Calu3 (cell line): ENCODE measurements at places on chromosomes 5 and 9. TPM values are rescaled to one million over a fixed set of nuclear protein-coding genes. Genes with fewer than 3 reads are reported as not detected.

N4BP3 gene
- 4.8 and 6.9 TPM in 2 replicates for total RNA-seq

RNF180 gene
- 2.1 and 2.4 TPM in 2 replicates for total RNA-seq

SLC6A3 gene
- total RNA-seq, result not detected in 2 replicates

FAM81B gene
- not detected in 2 replicates for total RNA-seq

INSL6 gene
- not detected in 2 replicates for total RNA-seq

PHF24 gene
- total RNA-seq, result not detected in 2 replicates

PCDHGA4 gene
- total RNA-seq, result 0.07 TPM in 2 replicates

ADGRD2 gene
- not detected in 2 replicates for total RNA-seq

ZNF462 gene
- total RNA-seq, result 37.3 and 48.0 TPM in 2 replicates

GRCh38 chr9:108756746-108757490 lies 98.9 kb downstream of the ACTL7B start:
- no peak for DNase-seq

- no peak for DNase-seq
These were observed 129.4 kb downstream of the C9orf50 start for GRCh38 chr9:129491487-129491855.

DNA sequence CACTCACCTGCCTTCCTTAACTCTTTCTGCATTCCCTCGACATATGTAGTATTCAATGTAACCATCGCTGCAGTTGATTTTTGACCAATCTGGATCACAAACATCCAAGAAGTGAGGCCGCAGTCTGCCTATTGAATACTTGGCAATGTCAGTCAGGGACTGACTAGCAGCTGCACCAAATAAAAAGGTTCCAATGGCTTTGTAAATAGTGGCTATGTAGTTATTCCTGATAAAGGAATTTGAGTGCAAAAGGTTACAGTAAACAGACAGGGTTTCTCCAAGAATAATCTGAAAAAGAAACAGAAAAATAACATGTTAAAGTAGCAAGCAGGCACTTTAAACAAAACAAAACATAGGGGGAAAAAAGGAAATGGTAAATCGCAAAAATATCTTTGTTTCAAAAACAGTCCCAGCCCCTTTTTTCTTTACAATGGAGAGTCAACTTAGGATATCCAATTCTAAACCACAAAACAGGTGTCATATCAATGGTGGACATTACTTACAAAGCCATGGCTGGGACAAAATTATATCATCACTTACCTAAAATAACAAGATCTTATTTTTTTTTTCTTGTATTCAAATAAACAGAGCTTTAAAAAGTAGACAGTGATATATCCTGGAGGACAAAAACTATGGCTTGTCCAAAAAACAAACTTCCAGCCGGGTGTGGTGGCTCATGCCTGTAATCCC lies 66.8 kb downstream of the PLPP1 start:
- DNase-seq, result no peak

- DNase-seq, result no peak
These were observed 433.0 kb downstream of the PDE4D start for GRCh38 chr5:59460368-59461153.

GRCh38 chr9:35882263-35882848 lies 12.2 kb upstream of the OR13J1 start:
- DNase-seq, result peak; percentile 83

DNA sequence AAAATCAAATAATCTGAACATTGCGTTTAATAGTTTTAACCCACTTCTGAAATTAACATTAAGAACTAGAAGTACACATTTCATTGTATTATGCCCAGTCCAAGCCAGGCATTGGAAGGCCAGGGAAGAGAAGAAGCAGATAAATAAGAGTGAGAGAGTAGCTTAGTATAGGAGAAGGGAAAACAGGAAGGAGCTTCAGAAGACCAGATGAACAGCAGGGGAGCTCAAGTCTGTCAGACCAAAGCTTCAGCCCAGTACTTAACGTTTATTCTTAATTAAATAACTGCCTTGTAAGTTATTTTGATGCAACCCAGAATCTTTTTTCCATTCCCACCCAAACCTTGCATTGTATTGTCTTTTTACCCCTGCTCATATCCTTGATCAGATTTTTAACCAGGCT lies 11.5 kb upstream of the FAM120AOS start:
- no peak for DNase-seq

DNA sequence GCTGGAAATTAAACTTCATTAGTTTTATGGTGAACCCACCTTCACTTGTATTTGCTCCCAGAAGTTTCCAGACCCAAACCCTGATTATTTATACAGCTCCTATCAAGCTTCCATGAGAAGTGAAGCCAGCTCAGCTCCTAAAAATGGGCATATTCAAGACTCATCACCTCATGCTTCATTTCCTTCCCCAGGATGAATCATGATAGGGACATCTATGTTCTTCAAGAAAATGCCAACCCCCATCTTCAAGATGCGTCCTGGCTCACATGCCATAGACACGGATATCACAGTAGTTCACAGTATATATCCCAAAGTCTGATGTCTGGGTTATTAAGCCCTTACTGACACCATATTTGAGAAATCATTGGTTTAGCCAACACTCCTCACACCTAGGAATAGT lies 217.6 kb downstream of the NPR3 start:
- no peak for DNase-seq

DNA sequence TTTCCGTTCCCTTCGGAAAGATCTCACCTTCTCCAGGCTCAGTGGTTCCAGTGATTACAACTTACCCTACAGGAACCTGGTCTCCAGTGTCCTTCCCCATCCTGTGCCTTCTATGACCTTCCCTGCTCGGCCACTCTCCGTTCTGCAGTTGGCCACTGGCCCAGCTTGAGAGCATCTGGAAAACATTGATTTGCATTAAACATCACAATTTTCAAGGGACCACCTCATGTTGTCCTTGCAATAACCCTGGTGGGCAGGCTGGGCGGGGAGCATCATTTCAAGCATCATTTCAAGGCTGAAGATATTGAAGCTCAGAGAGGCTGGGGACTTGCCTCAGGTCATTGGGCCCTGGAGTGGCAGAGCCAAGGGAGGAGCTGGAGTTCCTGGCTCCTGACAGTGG lies 177.4 kb downstream of the SEC61B start:
- no peak for DNase-seq

DNA sequence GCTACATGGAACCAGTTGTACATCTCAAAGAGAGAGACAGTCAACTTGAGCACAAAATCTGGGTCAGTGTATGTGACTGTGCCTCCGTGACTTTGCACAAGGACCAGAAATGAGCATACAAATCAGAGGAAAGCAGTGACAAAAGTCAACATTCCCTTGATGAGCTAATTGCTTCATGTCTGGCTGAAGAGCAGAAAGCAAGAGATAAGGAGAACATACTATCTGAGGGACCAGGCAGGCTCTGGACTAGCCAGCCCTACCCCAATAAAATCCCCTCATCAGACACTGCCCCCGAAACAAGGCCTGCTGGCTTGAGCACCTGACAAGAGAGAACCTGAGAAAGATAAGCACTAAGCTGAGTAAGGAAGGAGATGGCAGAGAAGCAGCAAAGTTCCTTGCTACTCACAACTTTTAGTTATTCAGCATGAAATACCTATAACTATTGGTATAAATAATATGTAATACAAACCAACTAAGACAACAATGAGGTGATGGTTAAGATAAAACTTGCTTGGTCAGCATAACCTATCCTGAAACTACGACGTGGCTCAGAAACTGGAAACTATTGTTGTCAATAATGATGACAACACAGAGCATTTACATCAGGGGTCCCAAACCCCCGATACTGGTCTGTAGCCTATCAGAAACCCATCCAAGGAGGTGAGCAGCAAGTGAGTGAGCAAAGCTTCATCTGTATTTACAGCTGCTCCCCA lies 9.5 kb downstream of the SIL1 start:
- DNase-seq, result no peak

DNA sequence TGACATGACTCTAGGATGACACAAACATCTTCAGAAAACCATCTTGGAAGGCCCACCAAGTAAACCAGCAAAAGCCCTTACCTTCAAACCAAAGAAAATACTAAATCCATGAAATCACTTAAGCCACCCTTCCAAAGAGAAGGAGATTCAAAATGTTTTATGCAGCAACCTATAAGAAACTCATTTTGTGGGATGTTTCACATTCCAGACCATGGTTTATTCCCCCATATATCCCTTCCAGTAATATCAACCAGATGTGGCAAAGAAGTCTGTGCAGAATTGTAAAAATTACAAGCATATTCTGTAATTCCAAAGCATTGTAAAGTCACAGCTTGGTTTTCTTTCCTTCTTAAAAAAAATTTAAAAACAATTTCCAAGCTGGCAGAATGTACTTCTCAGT lies 117.4 kb downstream of the SLIT3 start:
- DNase-seq, result no peak

DNA sequence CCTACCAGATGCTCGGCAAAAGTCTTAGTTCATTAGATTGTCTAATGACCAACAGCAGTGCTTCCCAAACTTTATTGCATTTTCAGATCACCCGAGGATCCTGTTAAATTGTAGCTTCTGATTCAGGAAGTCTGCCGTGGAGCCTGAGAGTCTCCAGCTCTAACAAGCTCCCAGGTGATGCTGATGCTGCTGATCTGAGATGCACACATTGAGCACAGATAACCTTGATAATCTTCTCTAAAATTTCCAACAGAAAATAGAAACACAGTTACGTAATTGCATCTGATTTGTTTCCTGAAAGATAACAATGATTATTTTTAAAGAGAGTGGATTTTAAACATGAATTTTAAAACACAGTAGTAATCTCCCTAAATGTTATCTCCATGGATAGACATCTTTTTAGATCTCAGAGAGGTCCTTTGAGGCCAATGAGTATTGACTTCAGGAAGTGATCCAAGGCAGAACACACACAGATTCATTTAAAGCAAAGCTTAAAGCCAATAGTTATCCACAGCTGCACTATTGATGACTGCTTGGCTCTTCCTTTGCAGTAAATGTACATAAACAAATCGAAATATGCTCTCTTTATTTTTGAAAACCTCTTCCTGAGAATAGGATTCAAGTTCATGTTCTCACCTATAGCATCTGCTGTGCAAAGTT lies 122.8 kb upstream of the TNPO1 start:
- DNase-seq, result no peak

DNA sequence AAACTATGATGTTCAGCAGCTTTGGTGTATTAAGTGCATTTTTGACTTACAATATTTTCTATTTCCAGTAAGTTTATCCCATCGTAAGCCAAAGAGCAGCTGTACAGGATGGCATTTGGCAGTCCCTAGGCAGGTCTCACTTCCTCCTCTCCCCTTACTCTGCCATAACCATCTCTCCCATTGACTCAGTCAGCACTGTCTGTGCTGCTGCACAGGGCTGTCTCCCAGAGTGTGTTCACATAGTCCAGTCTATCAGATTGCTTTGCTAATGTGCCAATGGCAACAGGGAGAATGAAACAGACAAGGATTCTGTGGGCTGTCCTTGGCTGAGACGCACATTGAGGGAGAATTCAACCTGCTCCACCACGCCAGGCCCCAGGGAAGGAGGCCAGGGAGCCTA lies 47.0 kb upstream of the CAST start:
- no peak for DNase-seq

DNA sequence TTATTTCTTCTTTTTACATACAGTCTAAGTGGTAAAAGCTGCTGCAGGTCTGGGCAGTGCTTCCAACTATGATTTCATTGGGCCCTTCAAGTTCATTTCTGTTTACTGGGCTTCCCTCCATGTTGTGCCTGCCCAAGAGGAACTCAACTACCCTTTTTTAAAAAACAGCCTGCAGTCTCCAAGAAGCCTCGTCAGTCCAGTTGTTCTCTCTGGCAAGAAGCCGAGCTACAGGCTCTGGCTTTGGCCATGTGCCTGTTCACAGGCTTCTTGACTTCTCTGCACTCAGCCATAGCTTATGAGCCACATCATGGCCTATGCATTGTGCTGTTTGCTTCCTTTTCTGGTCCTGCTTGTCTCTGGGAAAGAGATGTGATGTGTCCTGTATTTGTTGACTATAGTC lies 119.7 kb upstream of the PJA2 start:
- DNase-seq, result no peak

GRCh38 chr5:123120197-123120596 lies 31.2 kb downstream of the PRDM6 start:
- no peak for DNase-seq

GRCh38 chr9:93198117-93198837 lies 14.3 kb downstream of the WNK2 start:
- no peak for DNase-seq

DNA sequence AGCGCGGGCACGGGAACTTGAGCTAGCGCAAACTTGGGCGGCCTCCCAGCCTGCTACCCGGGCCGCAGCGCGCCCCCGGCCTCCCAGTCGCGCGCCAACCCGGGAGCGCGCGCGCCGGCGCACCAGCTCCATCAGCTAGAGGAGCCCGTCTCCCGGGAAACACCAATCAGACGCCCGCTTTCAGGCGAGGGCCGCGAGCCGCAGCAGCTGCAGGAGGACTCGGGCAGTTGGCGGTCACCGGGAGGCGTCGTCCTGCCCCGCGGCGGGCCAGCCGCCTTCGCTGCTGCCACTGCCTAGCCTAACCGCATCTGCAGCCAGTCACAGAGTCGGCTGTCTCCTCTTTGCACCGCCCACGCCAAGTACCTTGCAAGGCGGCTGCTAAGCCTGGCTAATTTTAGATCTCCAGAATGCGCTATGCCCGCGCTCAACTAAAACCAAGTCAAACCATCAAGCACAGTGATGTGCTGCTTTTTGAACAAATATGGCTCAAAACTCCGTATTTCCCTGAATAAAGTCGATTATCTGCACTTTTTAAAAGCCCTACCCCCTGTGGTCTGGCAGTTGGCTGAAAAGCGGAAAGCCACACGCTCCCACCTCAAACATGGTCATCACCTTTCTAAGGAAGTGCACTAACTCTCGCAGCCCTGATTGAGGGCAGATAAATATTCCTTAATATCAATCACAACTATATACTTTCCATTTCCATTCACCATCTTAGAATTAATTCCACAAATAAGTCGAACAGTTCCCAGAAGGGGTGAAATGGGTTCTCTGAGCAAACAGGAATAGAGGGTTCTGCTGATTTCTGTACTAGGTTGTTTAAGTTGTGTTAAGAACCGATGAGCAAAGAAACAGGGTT lies 221.8 kb downstream of the MEF2C start:
- peak; percentile 97 for DNase-seq

DNA sequence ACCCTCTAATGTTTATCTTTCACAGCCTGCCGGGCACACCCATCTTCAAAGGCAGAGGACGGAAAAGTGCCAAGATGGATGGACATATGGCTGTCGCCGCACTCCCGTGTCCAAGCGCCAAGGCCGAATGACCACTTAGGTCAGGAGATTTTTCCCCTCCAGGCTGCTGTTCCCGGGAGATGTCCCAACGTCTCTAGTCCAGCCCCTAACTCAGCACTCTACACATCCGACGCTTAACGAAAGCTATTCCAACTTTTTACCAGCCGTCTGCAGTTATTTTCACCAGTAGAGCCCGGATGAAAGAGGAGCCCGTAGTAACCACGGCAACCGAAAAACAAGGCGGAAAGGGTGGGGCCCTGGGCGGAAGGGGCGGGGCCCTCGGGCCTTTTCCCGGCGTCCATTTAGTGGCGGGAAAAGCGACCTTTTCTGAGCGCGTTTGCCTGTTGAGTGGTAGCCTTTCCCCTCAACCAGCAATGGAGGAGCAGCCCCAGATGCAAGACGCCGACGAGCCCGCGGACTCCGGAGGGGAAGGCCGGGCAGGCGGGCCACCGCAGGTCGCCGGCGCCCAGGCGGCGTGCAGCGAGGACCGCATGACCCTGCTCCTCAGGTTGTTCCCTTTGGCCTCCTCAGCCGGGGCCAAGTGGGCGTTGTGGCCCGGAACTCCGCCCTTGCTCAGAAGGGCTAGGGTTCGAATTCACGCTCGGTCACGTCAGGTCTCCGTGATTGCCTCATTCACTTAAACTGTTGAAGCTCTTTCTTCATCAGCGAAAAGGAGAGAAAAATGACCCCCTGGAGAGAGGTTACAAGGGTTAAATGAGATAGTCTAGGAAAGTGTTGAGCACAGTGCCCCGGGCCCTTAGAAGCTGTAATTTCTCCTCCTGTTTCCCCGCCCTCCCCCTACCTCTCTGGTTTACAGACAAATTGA lies at the start of gene CENPH:
TSS of gene CENPH (plus strand) at position 422 of the 925 bp plus-strand sequence. CDS start at position 474, 52 bp downstream.
- DNase-seq, result peak; percentile 95

- DNase-seq, result no peak
These were observed 50.5 kb downstream of the PDE4D start for GRCh38 chr5:59842999-59843398.
